NCI-H1048 (cell line): ENCODE measurements at places on chromosomes 11 and 22.
A peak's percentile ranks its signal among the peaks of the same experiment; 100 is the strongest.

GRCh38 chr11:77188633-77189491 lies 60.8 kb downstream of the MYO7A start:
- DNase-seq: no peak

DNA sequence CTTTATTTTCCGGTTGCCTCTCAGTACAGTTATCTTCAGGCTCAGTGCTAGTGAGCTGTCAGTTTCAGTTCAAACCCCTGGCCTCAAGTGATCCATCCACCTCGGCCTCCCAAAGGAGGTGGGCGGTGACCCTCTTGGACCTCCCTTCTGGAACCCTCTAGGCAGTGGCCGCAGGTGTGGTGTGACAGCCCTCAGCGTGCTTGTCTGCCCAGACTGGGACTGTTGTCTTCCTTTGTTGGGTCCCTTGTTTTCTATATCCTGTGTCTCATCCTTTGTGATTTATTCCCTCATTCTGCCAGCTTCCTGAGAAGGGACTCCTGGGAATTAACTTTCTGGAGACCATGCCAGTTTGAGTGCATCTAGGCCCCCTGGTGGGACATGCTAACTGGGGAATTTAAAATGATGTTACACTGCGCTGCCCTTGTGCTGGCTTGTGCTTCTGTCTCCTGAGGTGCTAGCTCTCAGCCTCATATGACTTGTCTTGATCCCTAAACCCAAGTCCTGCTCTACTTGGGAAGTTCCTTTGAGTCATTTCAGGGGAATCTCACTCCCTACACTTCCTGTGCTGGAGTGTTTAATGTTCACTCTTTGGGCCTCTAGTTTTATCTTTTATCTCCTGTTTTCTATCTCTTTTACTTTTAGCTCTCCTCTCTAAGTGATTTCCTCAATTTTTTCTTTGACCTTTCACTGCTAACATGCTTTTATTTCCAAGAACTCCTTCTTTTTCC lies 19.4 kb downstream of the MED15 start:
- no peak for DNase-seq

DNA sequence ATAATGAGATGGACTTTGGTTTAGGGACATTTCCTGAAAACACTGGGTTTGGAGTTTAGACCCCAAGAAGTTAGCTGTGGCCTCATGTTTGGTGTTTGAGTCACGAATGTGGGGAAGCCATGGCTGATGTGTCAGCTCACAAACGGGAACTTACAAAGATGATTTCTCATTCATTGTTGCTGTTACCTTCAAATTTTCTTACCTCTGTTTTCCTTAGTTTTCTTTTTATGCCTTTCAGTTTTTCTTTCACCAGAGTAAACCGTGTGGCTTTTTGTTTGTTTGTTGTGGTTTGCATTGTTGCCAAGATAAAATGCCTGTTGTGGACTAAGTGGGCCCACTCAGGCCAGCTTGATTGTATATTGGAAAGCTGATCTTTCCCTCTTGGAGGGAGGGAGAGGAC lies 89.1 kb downstream of the SWAP70 start:
- DNase-seq: no peak

DNA sequence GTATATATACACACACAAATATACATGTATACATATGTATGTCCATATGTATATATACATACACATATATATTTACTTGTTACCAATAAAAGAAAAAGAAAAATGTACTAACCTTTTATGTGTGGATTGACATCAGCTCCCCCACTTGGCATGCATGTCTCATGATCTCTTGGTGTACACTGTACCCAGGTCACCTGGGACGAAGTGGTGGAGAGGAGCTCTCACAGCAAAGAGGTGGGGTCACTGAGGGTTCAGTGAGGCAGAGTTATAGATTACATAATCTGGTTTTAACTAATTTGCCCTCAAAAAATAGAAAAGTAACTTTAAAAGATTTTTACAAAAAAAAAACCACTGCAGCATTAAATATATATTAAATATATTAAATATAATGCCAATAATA lies 15.5 kb upstream of the USP47 start:
- DNase-seq: no peak

GRCh38 chr11:8235925-8236324 lies 27.8 kb downstream of the LMO1 start:
- no peak for DNase-seq

GRCh38 chr11:31809541-31809856 lies 1.6 kb downstream of the PAX6 start:
- no peak for DNase-seq

GRCh38 chr11:70112017-70112434 lies 33.9 kb downstream of the ANO1 start:
- no peak for DNase-seq

DNA sequence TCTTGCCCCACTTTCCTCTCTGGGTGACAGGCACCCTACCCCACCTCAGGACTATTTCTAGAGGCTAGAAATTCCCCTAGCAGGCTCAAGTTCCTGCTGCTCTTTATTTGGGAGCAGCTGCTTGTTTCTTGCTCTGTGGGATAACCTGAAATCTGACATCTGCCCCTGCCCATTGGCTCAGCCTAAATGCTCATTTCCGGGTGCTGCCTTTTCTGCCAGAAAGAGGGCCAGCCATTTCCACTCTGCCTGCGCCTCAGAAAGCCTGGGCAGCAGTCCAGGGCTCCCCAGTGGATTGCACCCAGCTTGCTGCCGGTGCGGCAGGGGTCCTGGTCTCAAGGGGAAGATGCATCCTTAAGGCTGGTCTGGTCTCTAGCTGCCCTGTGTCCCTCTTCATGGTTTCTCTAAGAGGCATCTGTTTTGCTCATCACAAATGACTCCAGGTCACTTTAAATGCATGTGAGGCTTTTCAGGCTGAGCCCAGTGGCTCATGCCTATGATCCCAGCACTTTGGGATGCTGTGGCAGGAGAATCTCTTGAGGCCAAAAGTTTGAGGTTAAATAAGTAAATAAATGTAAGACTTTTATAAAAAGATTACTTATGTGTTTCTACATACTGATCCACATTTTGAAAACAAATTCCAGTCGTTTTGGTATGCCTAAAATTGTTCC lies 10.3 kb upstream of the PNPLA5 start:
- DNase-seq: no peak

GRCh38 chr22:27803841-27804415 lies 2.4 kb upstream of the MN1 start:
- DNase-seq: no peak

DNA sequence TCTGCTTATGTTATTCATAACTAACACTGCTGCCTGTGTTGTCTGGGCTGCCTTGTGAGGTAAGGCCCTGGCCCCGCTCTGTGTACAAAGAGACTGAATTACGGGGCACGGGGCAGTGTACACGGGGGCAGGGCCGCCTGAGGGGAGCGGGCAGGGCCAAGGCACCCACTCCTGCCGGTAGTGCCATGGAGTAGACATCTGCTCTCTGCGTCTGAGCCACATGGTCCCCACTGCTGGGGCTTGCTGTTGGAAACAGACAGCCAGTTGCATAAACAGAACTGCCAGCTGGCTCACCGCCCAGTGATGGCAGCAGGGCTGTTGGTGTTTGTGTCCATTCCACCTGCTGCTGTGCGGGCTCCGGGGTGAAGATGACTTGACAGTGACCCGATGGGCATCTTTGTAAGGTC lies 19.8 kb downstream of the FAM118A start:
- DNase-seq: no peak

- DNase-seq: no peak
These were observed 17.7 kb upstream of the ADORA2A start for GRCh38 chr22:24409707-24410106.

- no peak for DNase-seq
These were observed 65.2 kb downstream of the MTNR1B start for GRCh38 chr11:93034723-93035039.

DNA sequence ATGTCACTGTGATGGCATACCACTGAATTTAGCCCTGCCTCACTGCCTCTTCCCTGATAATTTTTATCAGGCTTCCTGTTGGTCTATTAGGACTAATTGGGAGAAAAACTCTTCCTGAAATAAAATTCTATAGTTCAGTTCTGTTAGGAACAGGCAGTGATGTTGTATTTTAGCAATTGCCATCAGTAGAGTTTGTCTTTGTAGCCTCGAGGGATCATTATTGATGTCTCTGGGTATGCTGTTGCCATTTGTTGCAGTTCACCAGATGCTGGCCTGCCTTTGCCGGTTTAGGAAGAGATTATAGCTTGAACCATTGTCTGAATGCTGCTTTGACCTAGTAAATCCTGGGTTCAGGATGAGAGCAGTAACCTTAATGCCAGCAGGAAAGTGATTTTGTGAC lies 41.0 kb downstream of the KDM2A start:
- no peak for DNase-seq

DNA sequence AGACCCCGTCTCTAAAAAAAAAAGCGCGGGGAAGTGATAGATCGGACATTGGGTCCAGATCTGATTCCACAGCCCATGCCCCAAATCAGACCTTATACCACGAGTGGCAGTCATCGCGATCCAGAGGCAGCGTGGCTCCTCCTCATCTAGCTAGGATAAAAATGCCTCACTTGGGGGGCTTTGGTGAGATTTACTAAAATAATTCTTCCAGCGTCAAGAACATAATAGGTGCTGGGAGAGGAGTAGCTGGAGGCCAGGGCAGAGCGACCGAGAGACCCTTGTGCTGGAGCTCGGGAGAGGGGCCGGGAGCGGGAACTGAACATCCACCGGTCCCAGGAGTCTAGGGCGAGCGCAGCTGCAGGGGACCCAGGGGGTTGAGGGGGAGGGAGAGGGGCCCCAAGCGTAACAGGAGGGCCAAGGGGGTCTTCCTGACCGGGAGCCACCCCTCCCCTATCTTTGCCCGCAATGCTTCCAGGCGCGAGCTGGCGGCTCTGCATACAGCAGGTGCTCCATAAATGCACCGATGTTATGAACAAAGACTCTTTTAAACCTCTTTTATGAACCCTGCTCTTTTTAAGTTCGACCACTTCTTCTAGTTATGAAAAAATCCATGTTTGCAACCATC lies 823 bp upstream of the CPT1A start:
- no peak for DNase-seq

GRCh38 chr11:105181100-105181499 lies 41.5 kb upstream of the CARD18 start:
- DNase-seq: no peak

GRCh38 chr11:34405079-34405858 lies 33.5 kb upstream of the CAT start:
- no peak for DNase-seq

- DNase-seq: peak; percentile 15
These were observed 14.5 kb upstream of the MS4A7 start for GRCh38 chr11:60363542-60364470.

GRCh38 chr11:41947392-41947791 lies 487.9 kb upstream of the LRRC4C start:
- no peak for DNase-seq

DNA sequence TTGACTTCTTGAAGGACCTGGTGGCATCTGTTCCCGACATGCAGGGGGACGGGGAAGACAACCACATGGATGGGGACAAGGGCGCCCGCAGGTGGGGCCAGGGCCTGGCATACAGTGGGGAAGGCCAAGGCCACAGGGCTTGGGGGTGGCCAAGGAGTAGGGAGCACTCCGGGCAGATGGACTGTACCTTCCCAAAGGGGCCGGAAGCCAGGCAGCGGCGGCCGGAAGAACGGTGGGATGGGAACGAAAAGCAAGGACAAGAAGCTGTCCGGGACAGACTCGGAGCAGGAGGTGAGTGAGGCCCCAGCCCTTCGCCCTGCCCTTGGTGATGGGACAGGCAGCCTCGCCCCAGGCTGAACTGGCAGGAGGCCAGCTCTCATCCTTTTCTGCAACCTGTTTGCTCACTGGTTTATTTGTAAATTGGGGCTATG lies 1.2 kb downstream of the DRAP1 start:
- DNase-seq: no peak

DNA sequence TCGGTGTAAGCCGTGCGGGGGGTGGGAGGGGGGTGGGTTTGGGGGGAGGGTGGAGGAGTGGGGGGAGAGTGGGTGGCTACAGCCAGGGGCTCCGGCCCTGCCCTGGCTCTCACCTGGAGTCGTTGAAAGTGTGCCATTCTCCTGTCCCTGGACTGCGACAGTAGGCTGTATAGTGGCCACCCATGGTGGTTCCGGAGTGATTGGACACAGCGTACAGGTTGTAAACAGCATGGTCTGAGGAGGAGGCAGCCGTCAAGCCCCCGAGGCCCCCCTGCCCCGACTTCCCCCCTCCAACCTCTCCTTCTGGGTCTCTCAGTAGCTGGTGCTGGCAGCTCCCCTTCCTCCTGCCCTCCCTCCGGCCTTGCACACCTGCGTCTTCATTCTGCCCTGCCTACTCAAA lies 10.6 kb upstream of the MFRP start:
- DNase-seq: no peak

- no peak for DNase-seq
These were observed 22.5 kb downstream of the PRRG4 start for GRCh38 chr11:32852207-32852606.

DNA sequence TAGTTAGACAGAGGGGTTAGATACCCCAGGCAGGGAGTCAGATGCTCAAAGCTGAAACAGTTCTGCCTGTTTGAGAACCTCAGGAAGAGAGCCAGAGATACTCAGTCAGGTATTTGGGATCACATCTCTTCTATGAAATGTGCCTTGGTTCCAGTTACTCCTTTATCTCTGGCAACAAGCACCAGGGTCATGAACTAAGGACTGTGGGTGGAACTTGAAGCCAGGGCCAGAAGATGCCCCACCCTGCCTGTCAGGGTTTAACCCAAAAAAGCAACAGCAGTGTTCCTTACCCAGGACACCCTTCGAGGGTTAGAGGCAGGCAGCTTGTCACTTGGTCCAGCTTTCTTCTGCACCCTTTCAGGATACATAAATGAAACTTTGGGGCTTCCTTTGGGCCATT lies 15.0 kb upstream of the WT1 start:
- no peak for DNase-seq

DNA sequence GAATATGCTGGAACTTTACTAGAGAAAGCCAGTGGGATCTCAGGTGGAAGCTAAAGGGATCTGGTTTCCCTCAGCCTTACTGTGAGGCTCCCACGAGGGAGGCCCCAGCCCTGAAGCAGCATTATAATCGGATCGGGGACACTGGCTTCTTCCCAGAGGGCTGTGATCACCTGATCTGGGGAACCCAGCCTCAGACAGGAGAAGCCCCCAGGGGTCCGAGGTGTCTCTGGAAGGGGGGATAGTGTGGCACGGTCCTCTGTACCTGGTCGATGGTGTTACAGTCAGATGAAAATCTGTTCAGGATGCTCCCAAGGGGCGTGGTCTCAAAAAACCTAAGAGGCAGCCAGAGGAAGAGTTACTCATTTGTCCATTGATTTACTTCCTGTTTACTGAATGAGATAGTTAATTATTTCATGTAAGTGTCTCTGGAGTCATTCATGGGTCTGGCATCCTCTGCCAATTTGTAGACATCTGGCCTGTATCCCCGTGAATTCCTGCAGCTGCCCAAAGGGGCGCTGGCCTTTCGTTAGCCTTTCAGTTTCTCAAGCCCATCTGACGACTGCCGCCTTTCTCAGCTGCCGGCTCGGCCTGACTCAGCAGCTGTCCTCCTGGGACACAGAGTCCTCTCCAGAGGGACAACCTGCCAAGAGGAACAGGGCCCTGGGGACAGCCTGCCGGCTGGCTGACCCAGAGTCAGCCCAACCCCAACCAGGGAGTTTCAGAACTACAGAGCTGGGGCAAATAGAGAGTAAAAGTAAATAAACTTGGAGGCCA lies 17.0 kb upstream of the KCNJ11 start:
- DNase-seq: no peak

DNA sequence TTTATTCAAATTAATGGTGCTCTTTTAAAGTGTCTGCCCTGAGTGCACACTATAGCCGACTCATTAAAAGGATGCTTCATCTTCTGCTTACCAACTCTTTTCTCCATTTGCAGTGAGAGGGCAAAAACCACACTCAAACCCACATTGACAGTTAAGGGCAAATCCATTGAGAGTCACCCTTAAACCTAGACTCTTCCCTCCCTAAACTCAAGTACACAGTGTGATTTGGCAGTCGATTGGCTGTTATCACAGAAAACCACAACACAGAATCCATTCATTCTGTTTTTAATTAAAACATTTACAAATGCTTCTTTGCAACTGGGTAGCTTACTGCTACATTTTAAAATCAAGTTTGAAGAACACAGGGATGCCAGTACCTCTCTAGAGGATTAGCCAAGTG lies 120.0 kb downstream of the CADM1 start:
- DNase-seq: no peak
